ENCODE measurements at places on chromosomes 1 and 21.

GRCh38 chr21:37071561-37072273 is 1.2 kb downstream of the PIGP start:
- no peak for DNase-seq

DNA sequence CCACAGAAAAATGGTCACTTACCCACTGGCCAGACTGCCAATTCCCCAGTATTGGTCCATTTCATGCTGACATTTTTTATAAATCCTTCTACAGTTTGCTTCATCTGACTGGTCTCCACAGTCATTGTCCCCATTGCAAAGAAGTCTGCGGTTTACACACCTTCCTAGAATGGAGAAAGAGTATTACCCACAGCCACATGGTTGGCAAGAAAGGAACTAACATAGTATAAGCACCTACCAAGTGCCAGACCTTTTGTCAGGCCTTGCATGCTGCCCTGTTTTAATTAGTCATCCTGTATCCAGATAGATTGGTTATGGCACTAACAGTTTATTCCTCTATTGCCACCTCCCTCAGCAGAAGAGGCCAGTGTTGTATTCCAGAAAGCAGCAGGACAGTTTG is 11.2 kb downstream of the C8B start:
- no peak for DNase-seq

DNA sequence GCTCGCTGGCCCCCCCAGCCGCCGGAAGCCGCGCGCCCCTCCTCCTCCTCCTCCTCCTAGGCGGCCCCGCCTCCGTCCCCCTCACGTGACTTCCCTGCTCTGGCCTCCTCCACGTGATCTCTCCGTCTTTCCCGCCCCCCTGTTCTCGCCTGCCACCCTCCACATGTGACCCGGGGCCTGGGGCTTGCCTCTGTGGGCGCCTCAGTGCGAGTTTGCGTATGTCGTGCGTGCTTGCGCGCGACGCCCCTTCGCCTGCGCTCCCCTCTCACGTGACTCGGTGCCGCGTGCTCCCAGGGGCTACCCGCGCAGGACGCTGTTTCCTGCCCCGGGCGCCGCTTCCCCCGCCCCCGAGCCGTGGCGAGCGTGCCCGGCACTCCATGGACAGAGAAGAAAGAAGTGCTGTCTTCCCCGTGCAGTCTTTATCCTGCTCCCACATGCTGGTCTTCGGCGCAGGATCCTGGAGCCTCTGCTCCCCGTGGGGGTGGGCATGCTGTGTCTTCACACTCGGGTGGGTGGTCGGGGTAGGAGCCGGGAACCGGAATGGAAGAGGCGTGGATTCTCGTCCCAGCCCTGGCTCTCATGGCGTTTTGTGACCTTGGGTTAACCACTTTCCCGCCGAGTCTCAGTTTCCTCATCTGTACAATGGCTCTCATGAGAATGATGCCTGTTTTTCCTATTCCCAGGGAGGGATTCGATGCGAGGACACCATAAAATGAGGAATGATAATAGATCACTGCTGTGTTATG is 431 bp upstream of the UBE2Q1 start:
- peak; percentile 99 for DNase-seq

- no peak for DNase-seq
These were observed 22.0 kb downstream of the HHIPL2 start for GRCh38 chr1:222525951-222526350.

- no peak for DNase-seq
These were observed 101.5 kb upstream of the ARHGEF16 start for GRCh38 chr1:3352952-3353331.

GRCh38 chr1:41319807-41320711 is 41.2 kb upstream of the FOXO6 start:
- no peak for DNase-seq

DNA sequence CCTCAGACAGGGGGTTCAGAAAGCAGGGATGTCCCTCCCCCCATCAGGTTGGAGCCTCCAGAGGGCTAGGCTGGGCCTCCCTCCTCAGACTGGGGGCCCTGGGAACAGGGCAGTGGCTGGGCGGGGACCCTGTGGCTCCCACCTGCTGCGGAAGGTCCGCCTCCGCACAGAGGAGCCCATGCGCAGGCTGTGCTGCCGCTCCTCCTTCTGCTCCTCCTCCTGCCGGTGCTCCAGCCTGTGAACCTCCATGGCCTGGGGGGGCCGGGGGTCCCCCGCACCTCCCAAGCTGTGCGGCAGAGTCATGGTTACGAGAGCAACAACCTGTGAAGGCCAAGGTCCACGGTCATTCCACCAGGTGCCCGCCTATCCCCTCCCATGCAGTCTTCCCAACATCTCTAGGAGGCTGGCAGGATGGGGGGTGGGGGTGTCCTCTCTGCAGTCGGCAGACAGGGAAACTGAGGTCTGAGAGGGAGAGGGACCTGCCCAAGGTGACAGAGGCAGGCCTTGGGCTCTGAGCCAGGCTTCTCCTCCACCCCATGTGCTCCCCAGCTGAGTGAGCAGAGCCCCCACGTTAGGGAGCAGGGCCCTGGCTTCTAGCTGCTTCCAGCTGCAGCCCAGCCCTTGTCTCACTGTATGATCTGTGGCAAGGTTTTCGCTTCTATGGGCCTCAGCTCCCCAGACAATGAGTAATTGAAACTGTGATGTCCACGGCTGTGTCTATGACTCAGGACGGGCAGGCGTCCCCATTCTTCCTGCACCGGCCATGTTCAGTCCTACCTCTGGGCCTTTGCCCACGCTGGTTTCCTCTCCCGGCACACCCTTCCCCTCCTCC is 3.4 kb downstream of the MYOM3 start:
- no peak for DNase-seq

DNA sequence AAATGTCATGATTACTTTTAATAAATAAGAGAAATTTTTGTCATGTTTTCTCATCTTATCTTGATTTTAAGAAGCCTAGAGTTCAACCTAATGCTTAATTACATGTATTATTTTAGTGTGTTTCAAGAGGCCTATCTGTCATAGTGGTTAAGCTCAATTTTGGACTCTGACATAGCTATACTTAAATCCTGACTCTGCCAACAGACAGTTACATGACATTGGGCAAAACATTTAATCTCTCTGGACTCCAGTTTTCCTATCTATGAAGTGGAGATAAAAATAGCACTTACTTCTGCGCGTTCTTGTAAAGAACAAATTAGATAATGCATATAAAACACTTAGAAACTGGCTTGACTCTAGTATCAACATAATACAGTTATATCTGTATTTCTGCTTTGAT is 417.8 kb downstream of the MRPL39 start:
- DNase-seq: no peak

DNA sequence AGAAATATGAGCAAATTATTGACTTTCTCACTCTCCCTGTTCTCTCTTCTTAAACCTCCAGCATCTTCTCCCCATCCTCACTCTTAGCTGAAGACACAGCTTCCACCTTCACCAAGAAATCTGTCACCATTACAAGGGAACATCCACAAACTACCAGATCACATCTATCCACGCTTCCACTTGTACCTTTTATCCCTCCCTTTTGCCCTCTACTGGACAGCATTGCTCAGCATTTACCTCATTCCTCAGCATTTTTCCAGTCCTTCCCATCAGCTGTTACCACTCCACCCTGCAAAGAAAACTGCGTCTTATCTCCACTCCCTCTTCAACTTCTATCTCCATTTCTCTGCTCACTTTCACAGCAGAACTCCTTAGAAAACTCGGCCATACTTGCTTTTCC is 42.6 kb downstream of the KCNJ6 start:
- DNase-seq: no peak

DNA sequence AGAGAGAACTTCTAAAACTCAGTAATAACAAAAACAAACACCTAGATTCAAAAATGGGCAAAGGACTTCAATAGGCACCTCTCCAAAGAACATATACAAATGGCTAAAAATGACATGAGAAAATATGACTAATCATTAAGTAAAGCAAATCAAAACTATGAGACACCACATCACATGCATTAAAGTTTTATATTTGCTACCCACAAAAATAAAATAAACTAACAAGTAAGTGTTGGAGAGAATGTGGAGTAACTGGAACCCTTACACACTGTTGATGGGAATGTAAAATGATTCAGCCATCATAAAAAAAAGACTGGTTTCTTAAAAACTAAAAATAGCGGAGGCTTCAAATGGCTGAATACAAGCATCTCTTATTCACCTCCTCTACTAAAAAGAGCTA is 262.1 kb upstream of the PKN2 start:
- DNase-seq: no peak

DNA sequence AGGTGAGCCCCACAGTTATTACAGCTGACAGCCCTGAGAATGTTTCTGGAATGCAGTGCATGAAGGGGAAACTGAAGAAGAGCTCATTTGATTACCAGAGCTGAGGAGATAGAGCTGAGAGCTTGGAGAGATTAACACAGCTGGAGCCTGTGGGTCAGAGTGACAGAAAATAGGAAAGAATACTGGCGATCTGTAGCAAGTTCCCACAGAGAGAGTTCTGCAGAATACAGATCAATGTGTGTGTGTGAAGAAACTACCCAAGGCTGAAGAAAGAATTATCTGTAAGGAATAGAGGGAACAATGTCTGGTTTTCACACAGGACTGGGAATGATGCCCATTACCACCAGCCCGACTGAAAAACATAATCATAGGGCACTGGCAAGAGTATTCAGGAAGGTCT is 103.6 kb upstream of the SNX7 start:
- no peak for DNase-seq

DNA sequence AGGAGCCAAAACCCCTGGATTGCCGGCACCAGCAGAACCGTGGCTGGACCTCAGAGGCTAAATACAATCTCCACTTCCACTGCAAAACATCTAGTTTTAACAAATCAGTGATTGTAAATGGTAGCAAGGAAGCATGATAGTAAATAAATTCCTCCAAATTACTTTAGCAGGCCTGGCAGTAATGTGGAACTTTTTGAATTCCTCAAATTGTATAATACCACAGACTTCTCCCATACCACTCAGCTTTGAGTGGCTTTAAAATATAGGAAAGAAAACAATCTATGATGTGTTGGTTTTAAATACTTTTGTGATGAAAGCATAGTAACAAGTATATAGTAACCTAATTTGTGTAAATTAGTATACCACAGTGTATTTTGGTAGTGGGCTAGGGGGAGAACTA is 34.1 kb downstream of the NIBAN1 start:
- DNase-seq: no peak

DNA sequence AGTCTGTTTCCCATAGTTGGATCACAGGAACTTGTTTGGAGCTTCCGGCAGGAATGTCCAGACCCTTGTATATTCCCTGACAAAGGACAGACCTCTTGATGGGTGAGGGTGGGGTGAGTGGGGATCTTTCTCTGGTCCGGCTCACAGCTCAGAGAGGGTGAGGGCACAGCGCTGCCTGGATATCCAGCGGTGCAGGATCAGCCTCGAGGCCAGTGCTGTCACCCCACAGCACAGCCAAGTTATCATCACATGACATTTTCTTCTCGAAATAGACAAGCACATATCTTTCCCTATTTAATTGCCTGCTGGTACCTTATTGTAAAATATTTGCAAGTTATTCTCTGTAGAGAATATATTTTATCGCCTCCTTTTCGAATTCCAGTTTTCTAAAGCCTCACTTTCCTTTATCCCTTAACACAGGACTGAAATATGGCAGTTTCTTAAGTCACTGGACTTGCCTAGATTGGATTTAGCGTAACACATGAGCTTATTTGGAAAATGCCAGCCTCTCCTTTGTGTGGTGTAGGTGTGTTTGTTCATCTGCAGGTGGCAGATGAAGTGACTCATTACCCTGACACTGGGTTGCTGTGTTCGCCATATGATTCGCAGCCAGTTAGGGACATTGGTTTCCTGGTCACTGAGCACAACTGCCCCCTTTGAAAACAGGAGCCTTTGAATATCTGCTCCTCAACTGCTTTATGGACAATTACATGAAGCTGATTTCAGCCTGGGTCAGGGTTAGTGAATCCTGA is 21.4 kb downstream of the CLIC6 start:
- DNase-seq: no peak

- no peak for DNase-seq
These were observed 226.3 kb downstream of the SETD4 start for GRCh38 chr21:35833991-35834390.

DNA sequence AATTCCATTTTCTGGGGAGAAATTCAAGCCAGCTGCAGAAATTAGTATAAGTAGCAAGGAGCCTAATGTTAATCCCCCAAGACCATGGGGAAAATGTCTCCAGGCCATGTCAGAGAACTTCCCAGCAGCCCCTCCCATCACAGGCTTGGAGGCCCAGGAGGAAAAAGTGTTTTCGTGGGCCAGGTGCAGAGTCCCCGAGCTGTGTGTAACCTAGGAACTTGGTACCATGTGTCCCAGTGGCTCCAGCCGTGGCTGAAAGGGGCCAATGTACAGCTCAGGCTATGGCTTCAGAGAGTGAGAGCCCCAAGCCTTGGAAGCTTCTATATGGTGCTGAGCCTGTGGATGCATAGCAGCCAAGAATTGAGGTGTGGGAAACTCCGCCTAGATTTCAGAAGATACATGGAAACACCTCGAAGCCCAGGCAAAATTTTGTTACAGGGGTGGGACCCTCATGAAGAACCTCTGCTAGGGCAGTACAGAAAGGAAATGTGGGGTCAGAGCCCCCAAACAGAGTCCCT is 286.3 kb downstream of the MATN1 start:
- DNase-seq: no peak

GRCh38 chr1:217943361-217943760 is 312.2 kb downstream of the SPATA17 start:
- DNase-seq: no peak

- DNase-seq: no peak
These were observed 6.3 kb downstream of the LEFTY2 start for GRCh38 chr1:225934711-225935110.

- no peak for DNase-seq
These were observed 23.0 kb downstream of the TATDN3 start for GRCh38 chr1:212814537-212815334.

DNA sequence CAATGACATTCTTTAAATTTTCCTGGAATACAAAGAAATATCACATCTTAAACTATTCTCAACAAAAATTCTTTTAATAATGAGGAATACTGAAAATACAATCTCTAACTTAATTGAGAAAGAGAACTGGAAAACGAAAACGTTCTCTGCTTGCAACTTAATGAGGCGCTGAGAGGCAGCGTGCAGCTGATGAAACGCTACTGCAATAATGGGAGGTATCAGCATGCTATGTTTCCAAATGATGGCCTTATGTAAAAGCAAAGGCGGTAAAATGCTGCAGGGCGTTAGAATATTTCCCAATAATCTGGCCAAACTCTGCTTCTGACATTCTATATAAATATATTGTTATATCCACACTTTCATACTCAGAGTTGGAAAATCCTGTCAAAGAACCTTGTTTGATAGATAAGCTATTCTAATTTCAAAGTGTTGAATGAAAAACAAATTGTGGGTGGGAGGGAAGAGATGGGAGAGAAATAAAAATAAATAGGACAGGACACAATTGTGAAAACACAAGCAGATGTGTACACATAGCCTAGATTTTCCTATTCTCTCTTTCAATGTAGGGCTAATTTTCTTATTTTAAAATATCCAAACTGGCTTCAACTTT is 70.9 kb downstream of the APP start:
- DNase-seq: no peak

Data from stimulated activated CD8-positive, alpha-beta memory T cell treated with anti-CD3 and anti-CD28 coated beads, Interleukin-7, amount 100 ng/mL, for 1 hour (primary cell).